ENCODE measurements at places on chromosomes 11 and 22.

- DNase-seq: no peak
These were observed 132.9 kb downstream of the RASSF10 start for GRCh38 chr11:13141731-13142709.

DNA sequence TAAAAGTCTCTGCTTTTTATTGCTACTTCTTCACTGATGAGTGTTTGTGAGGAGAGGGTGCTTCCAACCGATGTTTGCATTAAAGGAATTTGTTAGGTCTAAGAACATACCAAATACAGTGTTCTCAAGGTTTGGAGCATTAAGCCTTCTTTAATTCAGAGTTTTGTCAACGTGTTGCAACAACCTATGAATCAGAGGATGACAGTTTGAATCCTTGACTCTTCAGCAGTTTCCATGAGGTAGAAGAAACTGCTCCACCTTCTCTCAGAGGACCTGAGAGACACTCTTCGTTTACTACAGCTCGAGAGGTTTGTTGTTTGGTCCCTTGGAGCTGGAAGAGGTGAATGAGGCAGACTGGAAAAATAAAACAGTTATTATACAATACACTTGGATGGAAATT, 55.7 kb downstream of the NCAM1 start:
- DNase-seq: no peak

DNA sequence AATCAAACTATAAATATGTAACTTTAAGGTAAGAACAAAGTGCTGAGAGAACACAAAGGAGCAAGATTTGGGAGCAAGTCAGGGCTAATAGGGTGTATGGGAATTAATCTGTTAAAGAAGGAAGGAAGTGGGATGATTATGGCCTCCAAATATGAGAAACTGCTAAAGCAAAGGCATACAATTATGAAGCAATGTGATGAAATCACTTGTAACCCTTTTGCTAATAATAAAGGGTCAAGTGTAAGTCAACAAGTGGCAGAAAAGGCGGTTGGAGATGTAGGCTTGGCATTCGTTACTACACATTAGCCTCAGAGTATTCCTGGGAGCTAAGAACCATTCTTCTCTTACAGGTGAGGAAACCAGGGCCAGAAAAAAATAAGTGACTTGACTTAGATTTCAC, 1002.3 kb upstream of the TENM4 start:
- no peak for DNase-seq

DNA sequence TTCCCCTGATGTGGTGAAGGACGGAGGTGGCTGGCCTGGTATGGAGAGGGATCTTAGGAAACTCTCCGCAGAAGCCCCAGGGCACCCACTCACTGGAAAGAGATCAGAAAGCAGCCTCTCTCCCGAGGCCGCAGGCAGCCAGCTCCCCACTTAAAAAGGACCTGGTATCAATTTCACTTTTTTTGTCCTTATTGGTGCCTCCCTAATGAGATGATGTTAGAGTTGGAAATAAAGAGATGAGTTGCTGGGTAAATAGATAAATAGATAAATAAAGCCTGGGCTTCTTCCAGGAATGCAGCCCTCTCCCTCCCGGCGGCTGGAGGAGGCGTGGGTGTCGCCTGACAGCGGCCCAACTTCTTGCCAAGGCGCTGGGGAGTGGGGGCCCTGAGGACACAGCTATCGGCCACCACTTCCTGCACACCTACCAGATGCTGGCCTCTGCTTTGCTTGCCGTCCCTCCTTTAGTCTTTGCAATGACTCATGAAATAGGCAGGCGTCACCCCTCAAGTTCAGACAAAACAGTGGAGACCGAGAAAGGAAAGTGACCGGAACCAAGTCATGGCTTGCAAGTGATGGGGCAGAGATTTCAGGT, 42.9 kb downstream of the LINC01488 start:
- DNase-seq: no peak

- no peak for DNase-seq
These were observed 352.2 kb upstream of the CTSC start for GRCh38 chr11:88689548-88690240.

DNA sequence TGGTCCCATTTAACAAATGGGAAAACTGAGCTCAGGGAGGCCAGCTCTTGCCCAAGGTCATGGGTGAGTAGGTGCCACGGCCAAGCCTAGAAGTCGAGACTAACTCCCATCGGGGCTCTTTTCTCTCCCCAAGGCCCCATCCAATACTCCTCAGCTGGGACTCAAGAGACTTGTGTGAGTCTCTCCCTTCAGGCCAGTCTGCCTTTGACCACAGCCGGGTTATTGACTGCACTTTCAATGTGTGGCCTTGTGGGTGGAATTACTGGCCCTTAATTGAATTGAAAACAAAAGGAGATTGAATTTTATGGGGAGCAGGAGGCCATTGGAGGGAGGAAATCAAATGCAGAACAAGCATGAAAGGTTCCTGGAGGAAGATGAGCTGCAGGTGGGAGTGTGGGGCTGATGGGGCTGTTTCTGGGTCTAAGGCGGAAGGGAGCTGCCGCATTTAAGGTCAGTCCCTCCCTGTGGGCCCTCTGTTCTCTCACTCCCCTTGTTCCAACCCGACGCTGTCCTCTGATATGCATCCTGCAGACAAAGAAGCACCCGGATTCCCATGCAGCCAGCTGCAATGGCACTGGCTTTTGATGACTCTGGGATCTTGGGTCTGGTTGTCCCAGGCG, 552.8 kb downstream of the MIAT start:
- no peak for DNase-seq

GRCh38 chr11:117950993-117951961, 22.1 kb upstream of the TMPRSS13 start:
- DNase-seq: peak; percentile 11

DNA sequence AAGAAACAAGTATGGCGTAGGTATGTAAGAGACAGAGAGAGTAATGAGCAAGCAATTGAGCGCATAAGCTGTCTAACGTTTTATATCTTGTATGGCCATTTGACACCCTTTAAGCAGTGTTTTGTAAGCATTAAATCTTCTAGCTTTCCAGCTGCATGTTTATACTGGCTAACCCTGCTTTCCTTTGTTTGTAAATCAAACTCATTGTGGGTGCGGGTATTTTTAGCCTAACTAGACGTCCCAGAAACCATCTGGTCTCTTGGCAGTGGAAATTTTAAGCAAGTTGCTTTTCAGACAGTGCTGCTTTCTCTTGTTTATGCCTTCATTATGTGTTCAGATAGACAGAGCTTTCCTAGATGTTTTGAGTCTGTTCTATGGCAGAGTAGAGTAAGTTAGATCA, 73.5 kb downstream of the RNF169 start:
- no peak for DNase-seq

GRCh38 chr11:119509282-119509841, 86.4 kb upstream of the THY1 start:
- DNase-seq: no peak

- DNase-seq: no peak
These were observed 1429.3 kb downstream of the BRD1 start for GRCh38 chr22:48398181-48398905.

DNA sequence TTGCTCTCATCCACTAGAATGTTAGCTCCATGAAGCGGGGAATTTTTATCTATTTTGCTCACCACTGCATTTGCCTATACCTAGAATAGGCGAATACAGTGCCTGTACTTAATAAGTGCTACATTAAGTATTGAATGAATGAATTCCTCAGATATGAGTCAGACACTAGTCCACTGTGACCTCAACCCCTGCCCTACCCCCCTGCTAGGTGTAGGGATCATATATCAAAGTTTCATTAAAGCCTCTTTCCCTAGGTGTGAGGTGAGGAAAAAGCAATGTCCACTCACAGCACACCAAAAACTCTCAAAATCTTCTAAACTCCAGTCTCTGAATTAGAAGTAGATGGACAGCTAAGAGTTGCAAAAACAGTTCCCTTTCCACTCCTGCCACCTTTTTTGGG, 9.8 kb upstream of the PSMA1 start:
- no peak for DNase-seq

- no peak for DNase-seq
These were observed 2.1 kb upstream of the RNF26 start for GRCh38 chr11:119332111-119332765.

DNA sequence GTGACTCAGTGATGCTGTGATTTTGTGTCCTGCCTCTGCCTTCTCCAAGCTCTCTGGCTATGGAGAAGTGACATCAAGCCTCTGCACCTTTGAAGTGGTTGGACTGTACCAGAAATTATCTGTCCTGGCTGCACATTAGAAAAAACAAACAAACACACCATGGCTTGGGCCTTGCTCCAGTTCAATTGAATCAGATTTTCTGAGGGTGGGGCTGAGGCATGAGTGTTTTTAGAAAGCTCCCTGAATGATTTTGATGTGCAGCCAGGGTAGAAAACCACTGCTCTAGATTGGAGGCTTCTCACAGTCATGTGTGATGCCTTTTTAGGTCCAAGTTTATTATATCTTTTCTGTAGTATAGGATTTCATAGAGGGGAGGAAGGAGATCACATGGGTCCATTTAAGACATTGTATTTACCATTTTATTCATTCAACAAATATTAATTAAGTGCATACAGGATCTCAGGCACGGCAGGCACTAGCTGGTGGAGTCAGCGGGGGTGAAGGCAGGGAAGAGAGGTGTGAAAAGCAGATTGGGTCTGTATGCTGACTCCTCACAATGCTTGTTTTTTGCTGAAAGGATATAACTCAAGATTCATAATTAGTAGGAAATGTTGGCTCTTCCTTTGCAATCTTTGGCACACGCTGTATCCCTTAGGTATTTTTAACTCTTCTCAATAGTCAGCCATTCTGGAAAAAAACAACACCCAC, 7.1 kb upstream of the VSTM5 start:
- no peak for DNase-seq
